Mesenteric fat pad (tissue), 1 donor: ENCODE measurements at places on chromosomes 7 and 10. TPM values are rescaled to one million over a fixed set of nuclear protein-coding genes. Genes with fewer than 3 reads are reported as not detected.

INHBA gene
- total RNA-seq: 1.00 TPM

DNA sequence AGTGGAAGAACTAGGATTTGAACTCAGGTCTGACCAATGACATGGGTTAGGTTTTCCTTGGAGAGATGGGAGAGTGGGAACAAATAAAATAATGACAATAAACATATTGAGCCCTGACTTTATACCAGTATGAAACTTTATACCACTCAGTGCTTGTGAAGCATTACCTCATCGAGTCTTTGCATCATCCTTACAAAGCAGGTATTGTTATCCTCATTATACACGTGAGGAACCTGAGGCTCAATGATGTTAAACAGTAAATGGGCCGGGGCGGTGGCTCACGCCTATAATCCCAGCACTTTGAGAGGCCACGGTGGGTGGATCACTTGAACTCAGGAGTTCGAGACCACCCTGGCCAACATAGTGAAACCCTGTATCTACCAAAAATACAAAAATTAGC is 47.7 kb downstream of the HHEX start:
- no peak for DNase-seq

GRID2IP gene
- not detected for total RNA-seq

MYO3A gene
- total RNA-seq: not detected

CH25H gene
- 4.8 TPM for total RNA-seq

DNA sequence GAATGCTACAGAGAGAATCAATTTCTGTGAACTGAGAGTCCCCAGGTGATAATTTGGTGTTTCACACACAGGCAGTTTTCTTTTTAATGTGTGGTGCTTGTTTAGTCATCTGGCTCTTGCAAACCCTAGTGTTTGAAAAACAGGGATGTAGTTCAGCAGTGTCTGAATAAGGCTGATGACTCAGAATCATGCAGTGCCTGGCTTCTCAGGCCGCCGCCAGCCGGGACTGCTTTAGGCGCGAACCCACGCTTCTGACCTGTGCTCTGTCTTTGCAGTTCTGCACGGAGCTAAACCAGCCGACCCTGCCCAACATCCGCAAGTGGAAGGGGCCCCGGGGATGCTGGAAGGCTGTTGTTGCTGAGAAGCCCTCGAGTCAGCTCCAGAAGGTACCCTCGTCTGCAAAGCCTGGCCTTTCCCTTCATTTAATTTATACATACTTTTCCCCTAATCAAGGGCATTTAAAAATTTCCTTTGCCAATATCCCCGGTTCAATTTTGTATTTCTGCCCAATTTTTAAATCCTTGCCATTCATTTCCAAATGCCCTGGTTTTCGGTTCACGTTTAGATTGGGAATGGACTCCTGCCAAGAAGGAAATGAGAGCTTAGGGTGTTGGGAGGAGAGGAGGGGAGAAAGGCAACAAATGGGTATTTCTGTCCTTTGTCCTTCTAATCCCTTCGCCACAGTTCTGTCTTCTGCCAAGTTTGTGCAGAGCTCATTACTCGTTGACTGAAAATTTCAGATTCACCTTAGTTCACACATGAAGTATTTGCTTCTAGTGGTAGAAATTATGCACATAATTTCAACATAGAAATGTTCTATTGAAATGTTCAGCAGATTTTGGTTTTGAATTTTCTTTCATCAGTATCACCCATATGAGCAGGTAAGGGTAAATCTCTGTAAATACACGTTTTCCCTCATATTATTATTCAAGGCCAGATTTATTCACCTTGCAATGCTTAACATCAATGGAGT is 108.5 kb upstream of the ANLN start:
- no peak for DNase-seq
